ENCODE measurements at places on chromosomes 6 and 20. TPM values are rescaled to one million over a fixed set of nuclear protein-coding genes. Genes with fewer than 3 reads are reported as not detected.
A peak's percentile ranks its signal among the peaks of the same experiment; 100 is the strongest.

GRCh38 chr6:79813143-79813850, 134.1 kb downstream of the ELOVL4 start:
- DNase-seq = no peak
- no peaks in the 10 kb centered on the region for H3K4me1 ChIP-seq
- no peak overlapping the region for H3K27ac ChIP-seq
- no peaks in the 10 kb centered on the region for H3K36me3 ChIP-seq

DNA sequence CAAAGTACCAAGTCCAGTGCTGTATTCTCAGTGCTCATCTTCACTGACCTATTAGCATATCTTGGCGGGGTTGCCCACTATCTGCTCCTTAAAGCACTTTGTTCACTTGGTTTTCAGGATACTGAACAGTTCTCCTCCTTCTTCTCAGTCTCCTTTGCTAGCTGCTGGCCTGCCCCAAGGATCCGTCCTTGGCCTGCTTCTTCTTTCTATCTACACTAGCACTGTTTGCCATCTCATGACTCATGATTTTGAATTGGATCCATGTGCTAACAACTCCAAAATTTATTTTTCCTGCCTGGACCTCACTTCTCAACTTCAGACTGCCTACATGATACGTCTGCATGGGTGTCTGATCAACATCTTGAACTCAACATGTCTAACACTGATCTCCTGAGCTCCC, 15.5 kb downstream of the TPD52L1 start:
- no peak overlapping the region for H3K4me3 ChIP-seq
- no peak overlapping the region for H3K27ac ChIP-seq
- H3K36me3 ChIP-seq = no peaks in the 10 kb centered on the region
- peaks cover 21% of the 10 kb centered on the region for H3K27me3 ChIP-seq

- H3K4me3 ChIP-seq = no peak overlapping the region
- H3K36me3 ChIP-seq = no peaks in the 10 kb centered on the region
- no peaks in the 10 kb centered on the region for H3K27me3 ChIP-seq
- no peak overlapping the region for H3K27ac ChIP-seq
- no peaks in the 10 kb centered on the region for H3K4me1 ChIP-seq
- no peak for DNase-seq
These were observed 665.6 kb downstream of the DHX35 start for GRCh38 chr20:39627765-39628164.

DNA sequence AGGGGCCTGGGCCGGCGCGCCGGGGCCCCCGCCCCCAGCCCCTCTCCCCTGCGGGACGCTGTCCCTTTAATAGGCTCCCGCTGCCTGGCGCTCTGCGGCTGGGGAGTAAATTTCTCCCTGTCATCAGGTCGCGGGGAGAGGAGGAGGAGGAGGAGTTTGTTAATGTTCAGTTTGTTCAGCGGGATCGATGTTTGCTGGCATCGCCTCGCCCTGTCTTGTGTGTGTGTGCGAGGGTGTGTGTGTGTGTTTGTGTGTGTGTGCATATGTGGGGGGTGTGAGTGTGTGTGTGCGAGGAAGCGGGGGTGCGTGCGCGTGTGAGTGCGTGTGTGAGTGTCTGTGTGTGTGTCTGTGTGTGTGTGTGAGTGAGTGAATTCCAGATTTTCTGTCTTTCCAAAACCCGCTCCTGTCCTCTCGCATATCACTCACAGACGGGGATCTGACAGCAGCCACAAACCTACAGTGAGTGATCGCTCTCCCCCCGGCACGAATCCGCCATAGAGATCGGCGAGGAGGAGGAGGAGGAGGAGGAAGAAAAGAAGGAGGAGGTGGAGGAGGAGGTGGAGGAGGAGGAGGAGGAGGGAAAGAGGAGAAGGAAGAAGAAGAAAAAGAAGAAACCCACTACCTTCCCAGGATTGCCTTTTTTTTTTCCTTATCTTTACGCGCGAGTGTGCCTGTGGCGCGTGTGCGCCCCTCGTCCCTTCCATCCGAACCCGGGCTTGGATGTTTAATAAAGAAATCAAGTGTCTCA, at the start of gene TSHZ2:
TSHZ2 (plus strand) TSS at position 169 of the 748 bp plus-strand sequence. CDS start 936 bp downstream, outside the sequence.
- H3K4me1 ChIP-seq = peaks cover 34% of the 10 kb centered on the region
- peak within 1 kb of the TSS; percentile 94 for H3K4me3 ChIP-seq
- H3K36me3 ChIP-seq = peaks cover 34% of the 10 kb centered on the region
- peak within 1 kb of the TSS; percentile 98 for H3K27ac ChIP-seq
- peak; percentile 73 for DNase-seq

SPAG4 gene
- total RNA-seq = 2.9 TPM

BCAS4 gene
- 15.7 TPM for total RNA-seq

- no peak overlapping the region for H3K27ac ChIP-seq
- H3K4me1 ChIP-seq = peaks cover 18% of the 10 kb centered on the region
- H3K27me3 ChIP-seq = no peaks in the 10 kb centered on the region
- DNase-seq = no peak
- H3K4me3 ChIP-seq = no peak overlapping the region
These were observed 174.0 kb downstream of the BCKDHB start for GRCh38 chr6:80280262-80281010.

DNA sequence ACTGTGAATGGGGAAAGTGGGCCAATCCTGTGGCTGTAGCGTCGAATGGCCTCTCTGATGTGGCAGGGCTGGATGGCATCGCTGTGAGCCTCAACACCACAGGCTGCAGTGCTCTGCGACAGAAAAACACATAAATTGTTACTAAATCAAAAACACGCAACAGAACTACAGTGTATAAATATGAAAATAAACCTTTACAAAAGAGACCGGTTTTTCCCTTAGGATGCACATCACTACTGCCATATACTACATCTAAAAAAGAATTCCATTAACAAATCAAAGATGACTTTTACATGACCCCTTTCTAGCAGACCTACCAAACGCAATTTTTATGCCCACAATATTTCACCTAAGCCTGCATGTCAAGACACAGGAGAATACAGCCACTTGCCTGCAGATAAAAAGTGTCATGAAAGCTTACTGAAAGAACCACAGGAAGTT, 395.5 kb upstream of the RUNX2 start:
- H3K36me3 ChIP-seq = peaks cover 4% of the 10 kb centered on the region
- peaks cover 49% of the 10 kb centered on the region for H3K4me1 ChIP-seq
- H3K27ac ChIP-seq = peak overlapping the region; percentile 91
- peak overlapping the region; percentile 78 for H3K4me3 ChIP-seq

GRCh38 chr6:13094781-13095425, 233.4 kb downstream of the TBC1D7 start:
- no peak overlapping the region for H3K27ac ChIP-seq
- no peak for DNase-seq
- H3K4me1 ChIP-seq = no peaks in the 10 kb centered on the region

DNA sequence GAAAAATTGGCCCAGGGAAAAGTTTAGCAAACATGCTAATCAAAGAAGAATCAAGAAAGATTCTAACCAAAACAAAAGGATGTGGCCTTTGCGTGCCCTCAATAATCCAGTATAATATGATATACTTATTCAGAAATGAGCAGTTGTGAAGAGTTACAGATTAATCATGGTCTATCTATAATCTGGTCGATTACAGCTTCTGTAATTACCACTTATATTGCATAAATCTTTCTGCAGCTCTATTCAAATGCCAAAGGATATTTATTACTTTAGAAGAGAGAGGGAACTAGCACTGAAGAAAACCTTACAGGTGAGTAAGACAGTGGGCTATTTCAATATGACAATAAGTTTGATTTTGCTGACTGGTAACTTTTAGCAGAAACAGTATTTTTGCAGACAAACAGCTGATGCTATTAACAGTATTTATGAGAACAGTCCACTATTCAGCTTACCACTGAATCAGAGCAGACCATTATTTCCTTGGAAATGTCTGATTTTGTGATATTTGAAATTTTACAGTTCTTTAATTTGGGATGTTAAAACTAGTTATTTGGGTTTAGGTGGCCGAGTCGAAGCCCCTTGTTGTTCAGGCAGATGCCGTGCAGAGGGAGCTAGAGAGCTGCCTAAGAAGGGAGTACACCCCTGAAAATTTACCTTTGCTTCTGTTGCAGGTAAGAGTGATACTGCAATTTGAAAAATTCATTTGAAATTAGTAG, 92.2 kb downstream of the CEP57L1 start:
- no peak overlapping the region for H3K4me3 ChIP-seq
- H3K4me1 ChIP-seq = no peaks in the 10 kb centered on the region
- peaks cover 11% of the 10 kb centered on the region for H3K27me3 ChIP-seq
- peaks cover 8% of the 10 kb centered on the region for H3K36me3 ChIP-seq

DNA sequence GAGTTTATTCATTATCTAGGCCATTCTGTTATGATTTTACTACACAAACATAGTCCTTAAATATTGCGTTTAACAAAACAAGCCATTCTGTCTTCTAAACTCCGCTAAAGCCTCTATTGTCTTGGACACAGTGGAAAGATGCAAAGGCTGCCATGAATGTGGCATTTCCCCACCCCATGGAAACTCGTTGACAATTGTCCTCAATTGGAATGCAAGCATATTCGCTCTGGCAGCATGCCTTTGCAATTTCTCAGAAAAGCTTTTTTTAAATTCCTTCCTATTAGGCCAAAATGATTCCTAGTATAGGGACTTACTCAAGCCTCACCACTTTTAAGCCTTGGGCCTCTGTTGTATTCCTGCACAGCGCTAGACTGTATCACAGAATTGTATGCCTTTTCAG, 22.8 kb downstream of the OR2A4 start:
- no peaks in the 10 kb centered on the region for H3K36me3 ChIP-seq
- no peaks in the 10 kb centered on the region for H3K4me1 ChIP-seq
- H3K27ac ChIP-seq = no peak overlapping the region
- no peak for DNase-seq
- no peaks in the 10 kb centered on the region for H3K27me3 ChIP-seq

POU5F1 gene
- total RNA-seq = 0.48 TPM
